CD4-positive, alpha-beta T cell treated with Interleukin-17A for 1 hour (primary cell): ENCODE measurements at places on chromosomes 6 and 20.
A peak's percentile ranks its signal among the peaks of the same experiment; 100 is the strongest.

DNA sequence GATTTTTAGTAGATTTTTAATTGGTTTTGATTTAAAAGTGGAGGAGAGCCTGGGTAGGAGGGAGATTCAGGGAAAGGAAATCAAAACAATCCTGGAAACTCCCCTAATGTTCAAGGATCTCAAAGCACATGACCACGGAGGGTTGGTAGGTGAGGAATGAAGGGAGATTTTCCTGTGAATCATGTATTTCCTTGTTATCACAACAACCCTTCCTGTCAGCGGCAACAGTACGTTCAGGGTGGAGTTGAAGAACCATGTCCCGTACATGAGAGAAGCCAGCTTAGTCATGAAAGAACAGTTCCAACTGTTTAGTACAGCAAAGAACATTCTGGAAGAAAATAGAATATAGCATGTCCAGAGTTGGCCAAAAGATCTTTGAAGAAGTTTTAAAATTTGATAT, 79.4 kb upstream of the SCAF8 start:
- no peak for DNase-seq

- DNase-seq = no peak
These were observed 1.2 kb downstream of the CST7 start for GRCh38 chr20:24950128-24950835.

DNA sequence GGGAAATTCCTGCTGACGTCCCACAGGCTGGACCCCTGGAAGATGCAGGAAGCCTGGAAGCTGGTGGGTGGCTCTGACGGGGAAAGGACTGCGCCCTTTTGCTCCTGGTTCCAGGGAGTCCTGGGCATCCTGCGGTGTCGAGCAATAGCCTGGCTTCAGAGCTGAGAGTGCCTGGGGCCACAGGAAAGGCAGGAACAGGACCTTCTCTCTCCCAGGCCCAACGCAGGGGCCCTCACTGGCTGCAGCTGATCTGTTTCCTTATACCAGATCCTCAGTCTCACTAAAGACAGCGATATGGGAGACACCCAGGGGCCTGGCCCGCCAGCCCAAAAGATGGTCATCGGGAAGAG, 1.4 kb downstream of the B3GALT4 start:
- DNase-seq = no peak

GRCh38 chr20:58256307-58256706, 27.9 kb upstream of the ANKRD60 start:
- no peak for DNase-seq

DNA sequence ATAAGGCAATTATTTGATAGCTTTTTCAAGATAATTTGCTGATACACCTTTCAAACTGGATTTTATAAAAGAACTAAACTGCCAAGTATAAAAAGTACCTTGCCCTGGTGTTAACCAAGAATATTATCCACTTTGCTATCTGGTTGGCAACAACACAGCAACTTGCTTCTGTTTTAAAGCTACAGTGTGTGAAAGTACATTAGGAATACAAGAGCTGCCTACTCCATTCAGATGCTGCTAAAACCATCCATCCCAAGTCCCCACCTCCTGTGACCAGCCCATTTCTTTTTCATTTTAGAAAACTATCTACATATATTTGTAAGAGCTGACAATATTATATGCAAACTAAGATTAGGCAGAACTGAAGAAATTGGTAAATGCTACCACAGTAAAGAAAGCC, 12.8 kb downstream of the CLDN20 start:
- DNase-seq = no peak

GRCh38 chr6:87716928-87717614, 15.0 kb upstream of the AKIRIN2 start:
- no peak for DNase-seq

DNA sequence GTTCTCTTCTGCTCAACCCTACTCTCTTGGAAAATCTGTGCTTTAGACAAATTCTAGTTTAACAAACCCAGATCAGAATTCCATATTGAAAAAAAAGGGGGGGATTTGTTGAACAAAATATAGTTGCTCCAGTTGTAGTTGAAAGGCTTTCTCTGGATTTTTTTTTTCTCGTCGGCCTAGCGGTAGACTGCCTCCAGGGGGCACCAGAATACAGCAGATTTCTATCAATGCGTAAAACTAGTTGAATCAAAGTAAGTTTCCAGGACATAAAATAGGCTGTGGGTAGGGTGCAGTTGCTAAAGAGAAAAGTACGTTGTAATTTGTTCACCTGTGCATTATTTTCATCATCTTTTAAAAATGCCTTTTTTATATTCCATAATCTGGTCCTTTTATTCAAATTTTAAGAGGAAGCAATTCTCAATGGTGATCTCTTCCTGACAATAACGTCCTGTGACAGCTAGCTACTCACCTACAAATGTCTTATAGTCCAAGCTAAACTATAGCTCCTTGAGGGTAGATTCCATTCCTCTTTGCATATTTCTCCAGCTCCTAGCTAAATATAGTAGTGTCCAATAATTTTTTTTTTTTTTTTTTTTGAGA, 105.4 kb downstream of the PERP start:
- DNase-seq = peak; percentile 73

DNA sequence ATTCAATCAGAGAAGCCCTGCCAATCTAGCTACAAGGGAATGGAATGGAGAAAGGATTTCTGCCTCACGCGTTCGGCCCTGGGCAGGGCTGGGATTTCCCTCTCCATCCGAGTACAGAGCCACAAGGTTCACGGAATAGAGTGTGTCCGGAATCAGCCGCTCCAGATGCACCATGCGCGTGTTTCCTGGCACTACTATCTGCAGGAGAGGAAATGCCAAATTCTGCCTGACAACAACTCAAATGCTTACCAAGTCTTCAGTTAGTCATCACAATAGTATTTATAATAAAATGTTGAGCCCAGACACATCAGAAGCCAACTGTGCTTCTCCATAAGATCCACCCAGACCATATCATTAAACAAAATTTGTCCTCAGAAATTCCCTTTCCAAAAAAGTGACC, 75.1 kb downstream of the COL12A1 start:
- DNase-seq = no peak

DNA sequence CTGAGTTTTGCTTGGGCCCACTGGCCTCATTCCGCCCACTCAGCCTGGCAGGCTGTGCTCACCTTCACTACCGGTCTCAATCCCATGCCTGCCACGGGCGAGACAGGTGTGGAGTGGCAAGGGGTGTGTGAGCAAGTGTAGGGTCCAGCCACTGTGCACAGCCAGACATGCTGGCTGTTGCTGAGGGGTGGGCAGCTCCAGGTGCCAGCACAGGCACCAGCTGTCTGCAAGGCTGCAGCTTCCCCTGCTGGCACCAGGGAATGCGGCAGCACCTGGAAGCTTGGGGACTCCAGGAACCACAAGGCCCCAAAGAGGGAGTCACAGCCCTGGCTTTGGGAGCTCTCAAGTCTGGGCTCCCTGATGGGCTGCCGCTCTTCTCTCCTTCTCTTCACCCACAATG, 372.7 kb downstream of the CBLN4 start:
- DNase-seq = no peak

DNA sequence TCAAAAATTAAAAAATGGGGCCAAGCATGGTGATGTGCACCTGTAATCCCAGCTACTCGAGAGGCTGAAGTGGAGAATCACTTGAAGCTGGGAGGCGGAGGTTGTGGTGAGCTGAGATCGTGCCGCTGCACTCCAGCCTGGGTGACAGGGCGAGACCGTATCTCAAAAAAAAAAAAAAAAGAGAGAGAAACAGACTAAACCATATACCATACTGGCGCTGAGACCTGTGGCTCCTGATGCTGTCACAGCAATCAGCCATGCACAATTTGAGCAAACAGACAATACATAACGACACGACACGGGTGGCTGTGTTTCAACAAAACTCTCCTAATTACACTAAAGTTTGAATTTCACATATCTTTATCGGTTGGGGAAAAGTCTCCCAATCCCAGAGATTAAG, 14.9 kb upstream of the CBFA2T2 start:
- DNase-seq = no peak

- no peak for DNase-seq
These were observed 148.4 kb downstream of the GRIK2 start for GRCh38 chr6:101541894-101542293.

GRCh38 chr6:106141441-106142237, 55.5 kb downstream of the PRDM1 start:
- DNase-seq = peak; percentile 53

DNA sequence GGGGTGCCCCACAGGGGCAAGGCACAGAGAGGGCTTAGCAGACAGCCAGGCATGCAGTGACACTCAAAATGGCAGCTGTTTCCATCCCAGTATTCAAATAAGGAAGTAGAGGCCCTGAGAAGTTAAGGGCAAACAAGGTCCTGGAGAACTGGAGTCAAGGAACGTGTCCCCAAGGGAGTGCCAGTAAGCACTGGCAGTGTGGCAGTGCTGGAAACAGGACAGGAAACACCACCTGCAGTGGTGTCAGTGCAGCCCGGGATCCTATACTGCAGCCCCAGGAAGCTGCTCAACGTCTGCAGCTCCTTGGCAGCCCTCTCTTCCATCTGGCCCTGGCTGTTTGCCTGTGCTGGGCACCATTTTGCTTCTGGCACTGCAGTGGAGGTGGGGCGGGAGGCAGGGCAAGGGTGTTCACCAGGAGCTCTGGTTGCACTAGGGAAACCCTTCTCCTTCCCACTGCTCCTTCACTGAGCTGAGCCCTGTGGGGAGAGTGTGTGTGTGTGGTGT, 56.3 kb downstream of the EDN3 start:
- no peak for DNase-seq

- no peak for DNase-seq
These were observed 189.1 kb upstream of the ZNF217 start for GRCh38 chr20:53782612-53783246.

GRCh38 chr20:59958123-59958522, at the start of gene CDH26:
Gene CDH26, plus strand, starts transcription at chr20:59958423. Its CDS starts 304 bp downstream, at chr20:59958727.
- DNase-seq = no peak

DNA sequence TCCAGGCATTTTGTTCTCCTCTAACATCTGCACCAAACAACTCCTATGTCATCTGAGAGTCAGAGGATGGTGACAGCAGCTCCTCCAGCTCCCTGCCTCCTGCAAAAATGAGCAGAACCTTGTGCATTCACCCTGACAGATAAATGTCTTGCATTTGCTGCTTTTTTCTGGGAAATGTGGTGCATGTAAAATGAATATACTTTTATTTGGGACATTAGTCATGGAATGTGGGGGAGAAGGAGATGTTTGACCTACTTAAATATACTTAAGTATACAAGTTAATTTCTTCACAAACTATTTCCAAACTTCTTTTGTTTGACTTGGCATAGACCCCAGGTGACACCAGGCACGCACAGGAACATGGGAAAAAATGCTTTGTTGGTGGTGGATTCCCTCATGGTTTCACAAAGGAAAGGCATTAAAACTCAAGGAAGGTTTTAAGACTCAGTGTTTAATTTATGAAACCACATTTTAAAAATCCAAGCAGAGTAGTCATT, 181.8 kb upstream of the MCHR2 start:
- no peak for DNase-seq

DNA sequence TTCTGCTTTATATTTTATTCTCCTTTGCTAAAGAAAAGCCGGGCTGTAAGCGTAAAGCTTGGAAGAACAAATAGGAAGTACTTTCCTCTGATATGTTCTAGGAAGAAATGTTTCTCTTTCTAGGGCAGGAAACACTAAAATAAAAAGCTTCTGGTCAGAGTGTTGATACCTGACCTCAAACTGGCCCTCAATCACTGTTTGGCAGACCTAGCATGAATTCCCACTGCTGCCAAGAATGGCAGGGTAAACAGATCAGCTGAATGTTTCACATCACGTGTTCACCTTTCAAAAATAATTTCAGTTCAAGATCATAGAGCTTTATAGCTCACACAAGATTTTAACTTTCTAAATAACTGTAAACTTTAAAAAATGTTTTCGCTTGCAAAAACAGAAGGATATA, 2.9 kb downstream of the MPC1 start:
- no peak for DNase-seq

GRCh38 chr20:6705106-6705766, 62.2 kb upstream of the BMP2 start:
- DNase-seq = no peak

- DNase-seq = no peak
These were observed 265.8 kb upstream of the GJE1 start for GRCh38 chr6:141866731-141867497.

GRCh38 chr6:8738951-8739350, 303.6 kb upstream of the SLC35B3 start:
- DNase-seq = no peak

- DNase-seq = no peak
These were observed 656.7 kb downstream of the EPHA7 start for GRCh38 chr6:92762443-92763273.

DNA sequence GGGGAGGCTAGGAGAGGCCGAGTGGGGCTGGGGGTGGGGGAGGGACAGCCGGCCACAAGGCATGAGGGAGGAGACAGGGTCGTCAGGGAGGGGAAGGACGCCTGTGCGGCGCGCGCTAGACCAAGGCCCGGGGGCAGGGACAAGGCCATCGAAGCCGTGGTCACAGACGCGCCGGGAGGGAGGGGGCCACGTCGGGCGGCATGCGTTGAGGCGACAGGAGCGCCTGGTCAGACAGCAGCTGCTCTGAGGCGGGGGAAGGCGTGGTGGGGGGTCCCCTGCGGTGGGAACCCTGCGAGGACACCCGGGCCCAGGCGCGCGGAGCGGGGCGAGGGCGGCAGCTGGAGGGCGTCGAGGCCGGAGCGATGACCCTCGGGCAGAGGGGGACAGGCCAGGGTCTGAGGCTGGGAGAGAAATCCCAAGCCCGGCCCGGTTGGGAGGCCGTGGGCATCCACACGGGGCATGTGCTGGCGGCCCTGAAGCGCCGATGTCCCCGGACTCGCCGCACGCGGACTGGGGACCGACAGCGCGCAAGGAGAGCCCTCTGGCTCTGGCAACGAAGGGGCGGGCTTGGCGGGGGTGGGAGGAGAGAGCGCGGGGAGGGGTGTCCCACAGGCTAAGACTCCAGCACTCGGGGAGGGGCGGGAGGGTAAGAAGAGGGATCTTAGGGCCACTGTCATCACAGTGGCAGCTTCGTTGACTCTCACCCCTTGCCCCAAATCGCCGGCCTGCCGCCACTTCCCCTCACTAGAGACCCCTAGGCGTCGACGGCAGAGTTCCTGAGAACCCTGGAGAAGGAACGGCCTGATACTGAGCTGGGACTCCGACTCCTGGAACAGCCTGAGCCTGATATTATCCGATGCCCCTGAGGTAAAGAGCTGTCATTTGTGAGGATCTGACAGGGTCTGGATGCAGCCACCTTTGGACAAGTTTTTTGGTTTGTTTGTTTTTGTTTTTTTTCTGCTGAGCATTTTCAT, 5.0 kb downstream of the TMEM239 start:
- no peak for DNase-seq

- no peak for DNase-seq
These were observed 339.7 kb downstream of the PRKN start for GRCh38 chr6:162387718-162388382.
